ENCODE measurements at places on chromosomes 16 and 17.

GRCh38 chr16:4788489-4788889, 344 bp upstream of the SEPTIN12 start:
- no peak for DNase-seq

- DNase-seq = no peak
Measured at GRCh38 chr17:17386094-17386800, 83.1 kb downstream of the NT5M start.

DNA sequence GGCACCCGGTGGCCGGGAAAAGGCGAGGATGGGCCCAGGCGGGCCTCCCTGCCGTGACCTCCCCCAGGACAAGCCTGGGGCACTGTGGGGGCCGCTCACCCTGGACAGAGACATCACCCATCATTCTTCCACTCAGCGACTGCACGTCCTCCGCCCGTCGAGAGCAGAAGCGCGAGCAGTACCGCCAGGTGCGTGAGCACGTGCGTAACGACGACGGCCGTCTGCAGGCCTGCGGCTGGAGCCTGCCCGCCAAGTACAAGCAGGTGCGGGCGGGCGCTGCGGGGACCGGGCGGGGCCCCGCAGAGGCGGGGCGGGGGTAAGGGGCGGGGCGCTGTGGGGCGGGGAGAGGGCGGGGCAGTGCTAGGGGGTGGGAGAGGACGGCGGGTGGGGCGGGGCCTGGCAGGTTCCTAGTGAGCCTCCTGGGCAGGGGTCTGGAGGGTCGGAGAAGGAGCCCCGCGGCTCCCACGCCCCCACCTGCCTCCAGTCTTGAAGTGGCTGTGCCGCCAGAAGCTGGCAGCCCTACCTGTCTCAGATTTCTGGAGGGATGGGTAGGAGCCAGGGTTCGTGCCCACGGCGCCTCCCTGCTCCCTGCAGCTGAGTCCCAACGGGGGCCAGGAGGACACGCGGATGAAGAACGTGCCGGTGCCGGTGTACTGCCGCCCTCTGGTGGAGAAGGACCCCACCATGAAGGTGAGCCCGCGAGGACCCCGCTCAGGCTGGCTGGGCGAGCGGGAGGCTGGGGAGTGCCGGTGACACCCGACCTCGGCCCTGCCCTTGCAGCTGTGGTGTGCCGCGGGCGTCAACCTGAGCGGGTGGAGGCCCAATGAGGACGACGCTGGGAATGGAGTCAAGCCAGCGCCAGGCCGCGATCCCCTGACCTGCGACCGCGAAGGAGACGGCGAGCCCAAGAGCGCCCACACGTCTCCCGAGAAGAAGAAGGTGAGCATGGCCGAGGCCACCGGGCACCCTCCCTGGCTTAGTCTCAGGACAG, 7.5 kb downstream of the NME3 start:
- DNase-seq = no peak

GRCh38 chr17:45020354-45021138, 30.9 kb downstream of the DCAKD start:
- DNase-seq = no peak

GRCh38 chr16:64872101-64872500, 249.8 kb downstream of the CDH11 start:
- no peak for DNase-seq

DNA sequence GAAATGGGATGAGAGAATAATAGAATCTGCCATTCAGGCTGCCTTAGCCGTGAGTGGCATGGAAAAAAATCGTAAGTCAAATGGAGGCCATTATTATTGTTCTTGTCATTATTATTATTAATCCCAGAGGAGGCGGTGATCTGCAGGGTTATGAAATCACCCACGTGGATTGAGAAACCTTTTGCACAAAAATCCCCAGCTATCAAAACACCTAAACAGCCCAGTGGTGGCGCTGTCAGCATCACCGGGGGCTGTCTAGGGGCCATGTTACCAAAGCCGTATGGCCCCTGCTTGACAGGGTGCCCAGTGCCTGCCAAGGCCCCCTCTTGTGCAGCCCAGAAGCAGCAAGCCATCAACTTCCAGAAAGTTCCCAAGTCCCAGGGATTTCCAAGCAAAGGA, 25.2 kb downstream of the CNGB1 start:
- DNase-seq = no peak

DNA sequence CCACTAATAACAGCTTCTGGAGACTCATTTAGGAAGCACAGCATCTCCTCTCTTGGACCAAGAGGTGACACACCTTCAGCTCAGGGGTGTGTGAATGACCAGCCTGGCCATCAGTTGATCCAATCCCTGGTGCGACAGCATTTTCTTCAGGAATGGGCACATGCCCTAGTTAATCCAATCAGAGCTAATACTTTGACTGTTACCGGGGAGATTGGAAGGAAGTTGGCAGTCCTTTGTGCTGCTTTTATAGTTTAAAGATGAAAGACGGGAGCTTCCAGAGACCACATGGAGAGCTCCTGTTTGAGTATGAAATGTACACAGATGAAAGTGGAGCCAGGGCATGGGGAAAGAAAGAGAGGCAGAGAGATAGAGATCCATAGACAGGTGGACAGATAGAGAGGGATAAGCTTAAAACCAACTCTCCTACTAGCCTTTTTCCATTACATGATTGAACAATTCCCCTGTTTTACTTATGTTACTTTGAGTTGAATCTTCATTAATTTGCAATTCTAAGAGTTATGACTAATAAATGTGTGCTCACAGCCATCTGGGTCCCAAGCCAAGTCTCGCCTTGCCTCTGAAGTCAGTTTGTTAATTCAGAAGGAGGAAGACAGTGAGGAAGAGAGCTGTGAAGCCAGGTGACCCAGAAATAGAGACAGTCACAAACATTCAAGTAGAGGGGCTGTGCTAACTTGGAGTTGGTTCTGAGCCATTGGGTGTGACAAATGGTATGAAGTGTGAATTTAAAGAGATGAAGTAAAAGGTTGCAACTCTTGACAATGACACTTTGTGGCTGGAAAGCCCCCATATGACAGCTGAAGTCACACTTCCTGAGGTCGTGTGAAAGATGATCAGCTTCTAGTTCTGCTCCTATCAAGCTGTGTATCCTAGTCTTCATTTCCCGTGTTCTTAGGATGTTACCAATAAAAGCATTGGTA, 120.0 kb upstream of the GOT2 start:
- no peak for DNase-seq

GRCh38 chr17:9905902-9906301, 831 bp upstream of the RCVRN start:
- no peak for DNase-seq

DNA sequence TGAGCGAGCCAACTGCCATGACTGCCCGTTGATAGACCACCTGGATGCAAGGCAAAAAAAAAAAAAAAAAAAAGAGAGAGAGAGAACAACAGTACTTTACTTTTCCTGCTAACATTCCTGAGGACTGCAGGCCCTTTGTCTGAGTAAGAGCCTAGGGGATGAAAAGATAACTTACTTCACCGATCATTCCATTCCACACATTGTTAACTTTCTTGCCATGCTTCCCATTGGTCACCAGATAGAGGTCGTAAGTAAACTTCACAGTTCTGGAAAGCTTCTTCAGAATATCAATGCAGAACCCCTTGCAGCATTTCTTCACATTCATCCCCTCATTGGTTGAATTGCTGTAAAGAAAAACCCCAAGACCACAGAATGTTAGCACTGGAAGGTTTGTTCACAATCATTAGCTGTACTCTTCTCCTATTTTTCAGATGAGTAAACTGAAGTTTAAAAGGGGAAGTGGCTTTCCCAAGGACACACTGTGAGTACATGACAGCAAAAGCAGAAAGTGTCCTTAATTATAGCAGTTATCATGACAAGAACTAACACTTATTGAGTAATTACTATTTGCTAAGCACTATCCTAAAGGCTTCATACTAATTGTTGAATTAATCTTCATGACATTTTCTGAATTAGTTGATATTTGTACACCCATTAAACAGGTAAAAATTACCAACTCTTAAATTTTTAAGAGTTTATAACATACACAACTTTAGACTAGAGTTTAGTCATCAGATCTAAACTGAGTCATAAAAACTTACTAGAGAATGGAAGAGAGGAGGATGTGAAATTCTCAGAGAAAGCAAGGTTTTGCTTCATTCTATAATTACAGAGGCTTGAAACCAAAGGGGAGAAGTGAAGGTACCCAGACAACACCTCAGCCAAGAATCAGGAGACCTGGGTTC, 341.2 kb downstream of the GRIN2A start:
- no peak for DNase-seq

- no peak for DNase-seq
Measured at GRCh38 chr16:9007177-9007794, 43.6 kb upstream of the USP7 start.

DNA sequence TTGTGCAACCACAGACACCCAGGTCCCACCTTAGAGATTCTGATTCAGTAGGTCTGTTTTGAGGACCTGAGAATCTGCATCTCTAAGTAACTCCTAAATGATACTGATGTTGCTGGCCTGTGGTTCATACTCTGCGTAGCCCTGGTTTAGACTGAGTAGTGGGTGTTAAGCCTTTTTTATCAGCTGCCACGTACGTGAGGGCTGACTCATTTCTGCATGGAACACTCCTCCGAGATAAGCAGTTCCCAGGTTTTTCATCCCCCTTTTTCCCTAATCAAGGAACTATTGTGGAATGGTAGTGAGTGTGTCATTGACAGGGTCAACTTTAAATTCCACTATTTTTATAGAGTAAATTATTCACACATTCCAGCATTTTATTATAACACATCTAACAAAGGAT, 26.1 kb downstream of the CDRT4 start:
- DNase-seq = no peak

DNA sequence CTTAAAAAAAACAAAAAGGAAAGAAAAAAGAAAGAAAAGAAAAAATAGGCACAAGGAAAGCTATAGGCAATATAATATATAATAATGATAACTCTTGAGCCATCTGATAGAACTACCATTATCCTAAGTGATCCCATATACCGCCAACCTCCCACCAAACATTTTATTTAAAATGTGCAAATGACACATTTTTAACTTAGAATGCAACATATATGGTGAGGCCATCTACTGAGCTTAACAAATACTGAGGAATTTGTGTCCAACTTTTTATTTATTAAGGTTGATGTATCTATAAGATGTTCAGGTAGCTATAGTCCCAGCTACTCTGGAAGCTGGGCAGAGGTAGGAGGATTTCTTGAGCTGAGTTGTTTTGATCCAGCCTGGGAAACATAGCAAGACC, 14.4 kb upstream of the APPBP2 start:
- DNase-seq = no peak

GRCh38 chr17:921161-921560, 58.4 kb downstream of the NXN start:
- DNase-seq = no peak

DNA sequence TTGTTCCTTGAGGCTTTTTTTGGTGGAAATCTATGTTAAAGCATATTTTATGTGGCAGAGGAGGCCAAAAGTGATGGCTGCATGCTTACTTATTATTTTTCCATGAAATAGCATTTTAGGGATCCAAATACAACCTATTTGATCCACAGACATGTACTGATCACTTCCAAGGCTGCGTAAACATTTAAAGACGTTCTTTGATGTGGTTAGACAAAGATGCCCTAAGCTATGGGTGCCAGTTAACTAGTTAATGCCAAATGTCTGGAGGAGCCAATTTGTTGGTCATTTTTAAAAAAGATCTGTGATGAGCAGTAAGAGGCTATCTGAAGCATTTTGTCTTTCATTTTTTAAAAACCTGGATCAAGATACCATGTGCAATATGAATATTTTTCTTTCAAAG, 17.3 kb upstream of the PRKCA start:
- DNase-seq = no peak

DNA sequence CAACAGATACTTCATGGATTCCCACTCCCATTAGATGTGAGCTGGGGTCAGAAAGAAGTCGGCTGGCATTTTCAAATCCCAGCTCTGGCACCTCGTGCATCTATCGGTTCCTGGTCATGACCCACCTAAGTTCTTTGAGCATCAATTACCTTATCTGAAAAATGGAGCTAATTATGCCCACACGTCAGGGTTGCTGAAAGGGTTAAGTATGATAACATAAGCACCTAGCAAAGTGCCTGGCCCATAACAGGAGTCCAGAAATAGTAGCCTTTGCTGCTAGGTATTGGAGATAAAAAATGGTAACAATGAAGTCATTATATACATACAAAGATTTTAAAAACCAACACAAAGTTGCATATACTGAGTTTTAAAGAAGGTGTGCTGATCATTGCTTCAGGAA, 14.1 kb upstream of the GNA13 start:
- DNase-seq = no peak

DNA sequence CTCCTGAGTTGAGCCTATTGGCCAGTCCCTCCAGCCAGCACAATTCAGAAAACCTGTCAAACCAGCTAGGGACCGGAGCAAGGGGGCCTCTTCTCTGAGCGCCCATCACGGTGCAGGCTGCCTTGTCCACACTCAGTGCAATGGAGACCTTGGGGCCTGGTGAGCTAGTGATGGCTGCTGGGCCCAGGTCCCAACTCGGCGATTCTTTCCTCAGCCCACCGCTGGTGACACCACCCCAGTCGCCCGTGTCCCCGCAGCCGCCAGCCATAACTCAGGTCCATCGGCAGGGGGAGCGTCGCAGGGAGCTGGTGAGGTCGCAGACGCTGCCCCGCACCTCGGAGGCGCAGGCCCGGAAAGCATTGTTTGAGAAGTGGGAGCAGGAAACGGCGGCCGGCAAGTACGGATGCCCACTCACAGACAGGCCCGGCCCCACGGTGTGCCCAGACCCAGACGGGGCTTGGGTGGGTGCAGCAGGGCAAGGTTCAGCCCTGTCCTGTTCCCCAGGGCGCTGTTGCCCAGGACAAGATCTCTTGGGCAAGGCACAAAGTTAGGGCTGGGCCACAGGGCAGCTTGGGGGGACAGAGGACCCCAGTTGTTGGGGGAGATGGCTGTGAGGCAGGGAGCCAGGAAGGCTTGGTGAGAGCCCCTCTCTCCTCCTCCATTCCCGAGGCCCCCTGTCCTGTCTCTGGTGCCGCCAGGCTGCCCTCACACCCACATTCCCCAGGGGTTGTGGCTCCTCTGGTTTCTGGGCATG, 10.8 kb downstream of the SMTNL2 start:
- DNase-seq = no peak

GRCh38 chr17:15184872-15185624, 80.1 kb downstream of the PMP22 start:
- no peak for DNase-seq

- DNase-seq = no peak
Measured at GRCh38 chr16:82302042-82302727, 132.2 kb upstream of the MPHOSPH6 start.

- DNase-seq = no peak
Measured at GRCh38 chr17:57543230-57543629, 201.9 kb downstream of the CCDC182 start.

GRCh38 chr17:73575470-73576221, 68.6 kb downstream of the SDK2 start:
- no peak for DNase-seq

DNA sequence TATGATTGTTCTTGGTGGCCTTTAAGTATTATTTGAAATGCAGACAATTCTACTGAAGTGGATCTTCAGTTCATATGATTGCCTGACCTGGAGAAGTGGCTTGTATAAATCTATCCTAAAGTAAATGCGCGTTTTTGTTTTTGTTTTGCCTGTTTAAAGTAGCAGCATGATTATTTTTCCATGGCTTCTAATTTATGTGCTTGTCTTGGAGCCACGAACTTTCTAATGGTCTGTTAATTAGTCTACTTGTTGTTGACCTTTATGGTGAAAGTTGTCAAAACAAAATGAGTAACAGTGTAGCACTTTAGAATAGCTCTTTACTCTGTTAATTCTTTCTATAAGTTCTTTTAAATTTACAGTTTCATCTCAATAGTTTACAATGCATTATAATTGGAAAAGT, 1.7 kb downstream of the PRKAR1A start:
- no peak for DNase-seq
